NCI-H460 (cell line): ENCODE measurements at places on chromosomes 13 and 19. TPM values are rescaled to one million over a fixed set of nuclear protein-coding genes. Genes with fewer than 3 reads are reported as not detected.

DNA sequence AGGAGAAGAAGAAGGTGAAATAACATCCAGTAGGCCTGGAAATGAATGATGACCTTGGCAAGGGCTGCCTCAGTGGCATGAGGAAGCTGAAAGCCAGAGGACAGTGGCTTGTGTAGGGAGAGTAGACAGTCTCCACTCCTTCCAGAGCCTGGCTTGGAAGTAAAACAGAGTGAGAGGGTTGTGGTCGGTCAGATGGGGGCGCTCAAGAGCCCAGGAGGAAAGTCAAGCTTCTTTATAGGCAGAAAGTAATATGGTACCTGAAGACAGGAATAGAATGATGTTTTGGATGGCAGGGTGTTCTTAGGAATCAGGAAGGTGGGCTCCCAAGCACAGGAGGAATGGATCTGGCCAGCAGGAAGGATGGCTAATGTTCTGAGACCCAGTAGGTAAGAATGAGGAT lies 75.1 kb upstream of the TSC22D1 start:
- no peak for DNase-seq

- DNase-seq, result no peak
These were observed 18.3 kb downstream of the GPC6 start for GRCh38 chr13:93244918-93245280.

GRCh38 chr13:32248801-32249200 lies 66.4 kb downstream of the ZAR1L start:
- DNase-seq, result no peak

The ANKRD10 gene
- 42.1 and 51.5 TPM in 2 replicates for total RNA-seq

DNA sequence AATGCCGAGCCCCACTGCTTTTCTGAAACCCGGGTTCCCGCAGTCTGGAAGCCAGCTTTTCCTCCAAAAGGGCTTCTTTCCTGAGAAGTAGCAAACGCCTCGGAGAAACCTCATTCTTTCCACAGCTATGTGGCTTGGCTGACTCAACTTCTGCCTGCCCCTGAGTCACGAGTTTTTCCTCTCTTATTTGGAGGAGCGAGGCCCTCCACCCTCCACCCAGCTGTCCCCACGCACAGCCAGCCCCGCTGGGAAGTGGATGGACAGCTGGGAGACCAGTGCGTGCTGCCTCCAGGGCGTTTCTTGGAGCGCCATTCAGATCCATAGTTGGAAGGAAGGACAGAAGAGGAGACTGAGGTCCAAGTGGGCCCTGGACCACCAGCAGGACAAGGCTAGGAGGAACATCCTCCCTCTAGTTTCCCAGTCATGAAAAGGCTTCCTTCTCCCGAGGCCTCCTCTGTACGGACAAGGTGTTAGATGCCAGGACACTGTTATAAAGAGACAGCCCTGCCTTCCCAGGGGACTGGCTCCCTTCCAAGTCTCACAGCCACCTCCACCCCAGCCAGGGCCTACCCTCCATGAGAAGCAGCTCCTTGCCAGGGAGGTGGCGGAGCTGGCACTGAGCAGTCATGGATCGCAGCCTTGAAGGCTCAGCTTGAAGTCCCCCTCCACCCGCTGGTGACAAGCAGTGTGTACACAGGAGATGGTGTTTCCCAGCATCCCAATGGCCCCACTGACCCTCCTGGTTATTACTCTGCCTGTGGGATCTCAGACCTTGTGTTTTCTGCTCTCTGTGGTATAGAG lies 2.5 kb upstream of the PLEKHF1 start:
- no peak for DNase-seq

The HSD11B1L gene
- total RNA-seq, result 2.3 and 3.5 TPM in 2 replicates

GRCh38 chr19:45005787-45006186 lies 4.5 kb downstream of the RELB start:
- no peak for DNase-seq

The KLK4 gene
- total RNA-seq, result not detected in 2 replicates
